ENCODE measurements at places on chromosomes 2 and 18. TPM values are rescaled to one million over a fixed set of nuclear protein-coding genes. Genes with fewer than 3 reads are reported as not detected.

The ING5 gene
- total RNA-seq, result 28.0 TPM

The AQP12B gene
- not detected for total RNA-seq

DNA sequence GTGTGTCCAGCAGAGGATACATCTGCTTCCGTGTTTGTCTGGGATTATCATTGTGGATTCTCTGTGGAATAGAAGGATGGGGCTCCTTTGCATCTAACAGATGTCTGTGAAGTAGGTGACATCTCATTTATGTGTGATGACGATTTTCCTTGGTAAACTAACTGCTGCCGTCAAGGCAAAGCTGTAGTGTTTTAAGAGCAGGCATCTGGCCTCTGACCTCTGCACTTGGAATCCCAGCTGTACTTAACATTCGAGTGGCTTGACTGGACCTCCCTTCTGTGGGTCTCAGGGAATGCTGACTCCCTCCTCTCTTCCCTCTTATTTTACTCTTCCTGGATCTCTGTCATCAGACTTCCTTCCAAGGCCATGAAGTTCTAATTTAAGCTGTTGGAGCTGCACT, 56.4 kb downstream of the DCDC2C start:
- H3K4me1 ChIP-seq, result no peaks in the 10 kb centered on the region
- no peak overlapping the region for H3K27ac ChIP-seq
- no peak for DNase-seq

The D2HGDH gene
- total RNA-seq, result 26.2 TPM

DNA sequence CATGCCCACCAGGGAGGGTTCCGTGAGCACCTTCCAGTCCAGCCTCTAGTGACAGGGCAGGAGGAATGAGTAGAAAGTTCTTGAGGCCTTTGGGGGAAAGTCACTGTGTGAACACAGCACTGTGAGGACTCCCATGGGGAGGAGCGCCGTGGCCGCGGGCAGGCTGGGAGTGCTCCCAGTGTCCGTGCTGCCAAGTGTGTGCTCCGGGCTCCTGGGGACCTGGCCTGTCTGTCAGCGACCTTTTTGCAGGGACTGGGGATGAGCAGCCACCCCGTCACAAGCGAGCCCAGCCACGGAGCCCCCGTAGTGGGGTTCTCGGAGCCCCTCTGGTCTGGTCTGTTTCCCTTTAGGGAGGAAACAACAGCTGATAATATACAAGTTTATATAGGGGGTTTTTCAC, 36.8 kb downstream of the PDIA6 start:
- peaks cover 5% of the 10 kb centered on the region for H3K36me3 ChIP-seq
- H3K27me3 ChIP-seq, result no peaks in the 10 kb centered on the region
- H3K27ac ChIP-seq, result no peak overlapping the region
- no peak overlapping the region for H3K4me3 ChIP-seq
- DNase-seq, result no peak

The DCAF17 gene
- 19.7 TPM for total RNA-seq

DNA sequence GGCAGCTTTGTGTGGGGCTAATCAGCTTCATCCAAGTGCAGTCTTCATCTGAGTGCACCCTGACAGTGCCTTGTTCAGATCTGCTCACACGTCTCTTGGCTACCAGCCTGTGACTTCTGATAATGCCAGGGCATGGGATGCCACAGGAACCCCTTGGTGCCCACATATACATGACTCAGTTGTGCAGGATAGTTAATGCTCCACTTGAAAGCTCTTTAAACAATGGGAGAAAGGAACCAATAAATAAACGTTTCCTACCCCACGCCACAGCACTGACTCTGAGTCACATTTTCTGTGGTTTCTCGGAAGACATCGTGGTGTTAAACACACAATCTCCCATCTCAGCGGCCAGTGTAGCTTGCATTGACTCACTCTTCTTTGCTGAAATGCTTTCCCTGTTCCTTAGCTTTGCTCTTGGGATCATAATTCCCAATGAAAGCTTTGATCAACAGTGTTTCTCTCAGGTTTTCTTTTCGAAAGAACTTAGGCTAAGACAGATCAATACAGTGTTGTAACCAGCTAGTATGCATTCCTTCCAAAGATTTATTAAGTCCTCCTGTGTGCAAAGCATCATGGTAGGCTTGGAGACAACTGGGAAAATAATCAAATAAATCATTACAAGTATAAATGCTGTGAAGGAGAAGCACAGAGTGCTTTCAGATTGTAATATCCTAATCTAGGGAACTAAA, 142.0 kb downstream of the COPS8 start:
- H3K4me3 ChIP-seq, result no peak overlapping the region
- H3K27me3 ChIP-seq, result peaks cover 12% of the 10 kb centered on the region
